Activated naive CD4-positive, alpha-beta T cell (primary cell): ENCODE measurements at places on chromosomes 7 and 10.

- DNase-seq, result no peak
These were observed 505.6 kb downstream of the GALNT17 start for GRCh38 chr7:71637578-71637977.

DNA sequence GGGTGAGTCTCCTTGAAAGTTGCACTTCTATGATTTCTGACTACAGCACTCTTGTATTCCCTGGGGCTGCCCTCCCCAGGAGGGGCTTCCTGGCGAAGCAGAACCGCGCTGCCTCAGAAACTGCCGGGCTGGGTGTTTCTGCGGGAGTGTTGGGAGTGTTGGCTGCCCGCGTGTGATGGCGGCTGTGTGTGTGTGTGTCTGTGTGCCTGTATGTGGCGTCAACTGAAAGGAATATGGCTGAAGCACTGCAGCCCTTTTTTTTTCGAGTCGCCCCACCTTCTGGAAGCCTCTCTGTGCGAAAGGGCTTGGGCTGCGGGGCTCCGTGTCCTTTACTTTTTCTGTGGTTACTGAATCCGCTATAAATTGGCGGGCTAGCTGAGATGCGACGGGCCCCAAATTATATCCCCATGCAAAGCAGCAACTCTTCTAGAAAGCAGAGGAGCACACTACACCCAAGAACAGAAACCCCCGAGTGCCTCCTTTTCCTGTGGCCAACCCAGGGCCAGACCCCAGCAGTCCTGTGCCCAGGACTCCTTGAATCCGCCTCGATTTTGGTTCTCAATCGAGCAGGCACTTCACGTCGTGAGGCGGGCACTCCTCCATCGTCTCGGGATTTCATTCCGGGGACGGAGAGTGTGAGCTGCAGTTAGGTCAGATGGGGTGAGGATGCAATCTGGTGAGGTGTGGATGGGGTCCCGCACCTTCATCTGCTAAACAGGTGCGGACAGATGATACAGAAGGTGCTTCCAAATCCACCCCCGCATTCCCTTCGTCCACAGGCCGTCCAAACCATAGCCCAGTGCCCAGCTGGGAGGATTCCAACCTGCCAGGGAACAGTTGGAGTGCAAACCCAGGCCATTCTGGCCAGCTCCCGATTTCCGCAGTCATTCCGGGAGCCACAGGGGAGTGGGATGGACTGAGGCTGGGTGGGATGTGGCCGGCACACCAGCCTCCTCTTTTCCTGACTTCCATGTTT is 22.5 kb upstream of the ZNF273 start:
- no peak for DNase-seq

DNA sequence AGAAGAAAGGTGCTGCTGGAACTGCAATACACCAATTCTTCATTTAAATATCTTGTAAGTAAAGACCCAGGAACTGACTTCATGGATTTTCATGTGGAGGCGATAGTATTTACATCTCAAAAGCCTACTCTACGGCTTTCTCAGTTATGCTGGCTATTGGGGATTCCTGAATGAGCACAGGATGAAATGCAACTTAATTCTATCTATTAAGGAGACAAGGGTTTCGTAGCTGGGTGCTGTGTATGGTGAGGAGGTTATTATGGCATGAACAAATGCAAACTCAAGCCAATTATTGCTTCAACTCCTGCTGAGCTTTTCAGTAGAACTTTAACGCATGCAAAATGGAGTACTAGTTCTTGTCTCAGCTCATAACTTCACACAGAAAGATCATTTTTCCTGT is 251.2 kb downstream of the SORCS1 start:
- DNase-seq, result no peak

GRCh38 chr7:94374721-94375566 is 19.8 kb upstream of the COL1A2 start:
- DNase-seq, result no peak

DNA sequence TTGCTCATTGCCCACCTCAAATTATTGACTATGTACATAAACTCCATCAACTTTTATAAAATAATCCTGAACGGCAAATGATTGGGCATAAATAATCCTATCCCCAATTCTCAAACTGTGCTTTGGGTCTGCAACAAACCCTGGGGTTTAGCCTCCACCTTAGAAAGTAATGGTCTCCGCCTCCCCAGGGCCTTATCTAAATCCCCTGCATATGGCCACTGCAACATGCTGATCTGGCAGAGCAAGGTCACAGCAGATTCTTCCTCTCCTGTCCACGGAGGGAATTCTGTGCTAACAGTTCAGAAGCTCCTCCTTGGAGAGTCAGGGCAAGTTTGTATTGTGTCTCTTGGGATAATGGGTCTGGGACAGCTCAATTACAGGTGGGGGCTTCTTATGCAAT is 18.4 kb downstream of the FXYD4 start:
- no peak for DNase-seq
